ENCODE measurements at places on chromosomes 4 and X. TPM values are rescaled to one million over a fixed set of nuclear protein-coding genes. Genes with fewer than 3 reads are reported as not detected.

- peak; percentile 61 for DNase-seq
Observed at GRCh38 chr4:47031011-47031678, at the start of gene GABRB1. Gene GABRB1, plus strand, starts transcription at chr4:47031567.

DNA sequence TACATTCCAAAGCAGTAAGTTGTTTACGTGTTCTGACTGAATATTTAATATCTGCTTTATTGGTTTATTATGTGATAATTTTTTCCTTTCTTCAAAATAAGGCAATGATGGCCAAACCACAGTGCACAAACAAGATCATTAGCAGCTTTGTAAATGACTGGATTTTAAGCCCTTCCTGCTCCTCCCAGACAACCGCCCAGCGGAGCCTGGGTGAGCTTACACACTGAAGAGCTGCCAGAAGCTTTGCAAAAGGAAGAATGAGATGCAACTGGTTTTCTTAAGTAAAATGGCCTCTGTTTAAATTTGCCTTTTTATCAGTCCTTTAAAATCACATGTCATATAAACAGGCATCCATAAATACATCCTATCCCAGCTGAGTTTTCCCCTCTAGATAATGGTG is 52.2 kb downstream of the SPARCL1 start:
- DNase-seq: no peak

- no peak for DNase-seq
Observed at GRCh38 chr4:185735866-185736400, 76.1 kb downstream of the SORBS2 start.

Gene DKK2
- 0.83 TPM for total RNA-seq

All from IMR-90 (cell line).